GM23338 (cell line): ENCODE measurements at places on chromosomes 1 and 21.

DNA sequence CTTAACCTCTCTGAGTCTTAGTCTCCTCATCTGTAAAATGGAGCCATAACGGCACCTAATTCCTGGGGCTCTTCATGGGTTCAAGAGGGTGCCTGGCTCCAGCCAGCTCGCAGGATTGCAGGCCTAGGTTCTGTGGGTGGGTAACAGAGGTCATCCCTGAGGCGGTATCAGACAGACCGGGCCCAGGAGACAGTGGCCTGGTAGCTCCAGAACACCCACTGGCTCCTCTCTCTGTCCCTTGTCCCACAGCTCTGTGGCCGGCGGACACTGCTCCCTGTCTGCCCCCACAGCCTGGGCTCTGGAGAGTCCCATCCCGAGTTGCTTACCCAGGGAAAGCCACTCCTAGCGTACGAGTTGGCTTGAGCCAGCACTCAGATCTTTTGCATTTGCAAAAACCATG lies 150.3 kb downstream of the PEX14 start:
- DNase-seq = no peak

GRCh38 chr1:197137322-197137721 lies 9.1 kb downstream of the ASPM start:
- DNase-seq = no peak

GRCh38 chr1:211145944-211146343 lies 12.0 kb upstream of the KCNH1 start:
- DNase-seq = no peak

- no peak for DNase-seq
Measured at GRCh38 chr1:100456880-100457279, 81.1 kb upstream of the GPR88 start.

DNA sequence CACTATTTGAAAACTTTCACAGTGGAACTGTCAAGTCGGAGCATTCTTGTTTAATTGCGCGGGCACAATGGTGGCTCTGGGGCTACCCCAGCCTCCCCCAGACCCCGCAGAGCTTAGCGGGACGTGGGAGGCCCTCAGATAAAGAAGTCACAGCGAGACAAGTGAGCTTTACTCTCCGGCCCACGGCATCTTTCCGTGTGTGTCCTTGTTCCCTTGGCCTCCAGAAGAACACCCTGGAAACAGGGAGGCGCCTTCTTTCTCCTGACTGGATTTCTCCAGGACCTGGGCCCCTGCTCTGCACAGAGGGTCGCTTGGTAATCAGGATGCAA lies 382.8 kb downstream of the RRAGC start:
- DNase-seq = no peak

DNA sequence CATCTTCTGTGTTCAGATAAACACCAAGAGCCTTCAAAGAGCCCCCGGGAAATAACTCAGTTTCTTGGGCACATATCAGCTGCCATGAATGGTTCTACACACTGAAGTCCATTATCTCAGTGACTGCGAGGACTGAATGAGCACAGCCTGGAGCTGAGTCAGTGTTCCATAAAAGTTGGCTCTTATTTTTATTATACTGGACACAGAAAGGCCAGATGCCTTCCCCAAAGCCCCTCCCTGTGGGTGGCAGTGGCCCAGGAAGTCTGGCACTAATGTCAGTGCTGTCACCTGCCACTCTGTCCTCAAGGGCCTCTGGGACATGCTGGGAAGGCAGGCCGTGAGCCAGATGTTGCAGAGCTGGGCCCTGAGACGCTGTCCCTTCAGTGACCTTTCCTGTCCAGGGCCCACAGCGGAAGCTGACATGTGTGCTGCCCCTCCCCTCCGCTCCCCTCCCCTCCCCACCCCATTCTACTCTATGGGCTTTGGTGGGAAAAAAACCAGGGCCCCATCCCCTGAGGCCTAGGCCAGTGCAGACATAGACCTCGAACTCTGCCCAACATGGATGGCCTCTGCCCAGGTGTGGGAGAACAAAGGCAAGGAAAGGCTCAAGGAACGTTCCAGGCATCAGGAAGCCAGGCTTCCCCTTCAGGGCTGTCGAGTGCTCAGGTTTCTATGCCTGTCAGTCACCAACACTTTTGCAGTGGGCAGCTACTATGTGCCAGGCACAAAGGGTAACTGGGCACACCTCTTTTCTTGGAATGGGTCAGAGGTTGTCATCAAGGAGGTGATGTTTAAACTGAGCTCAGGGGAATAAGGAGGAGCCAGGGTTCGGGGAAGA lies 22.4 kb upstream of the NPPB start:
- no peak for DNase-seq

DNA sequence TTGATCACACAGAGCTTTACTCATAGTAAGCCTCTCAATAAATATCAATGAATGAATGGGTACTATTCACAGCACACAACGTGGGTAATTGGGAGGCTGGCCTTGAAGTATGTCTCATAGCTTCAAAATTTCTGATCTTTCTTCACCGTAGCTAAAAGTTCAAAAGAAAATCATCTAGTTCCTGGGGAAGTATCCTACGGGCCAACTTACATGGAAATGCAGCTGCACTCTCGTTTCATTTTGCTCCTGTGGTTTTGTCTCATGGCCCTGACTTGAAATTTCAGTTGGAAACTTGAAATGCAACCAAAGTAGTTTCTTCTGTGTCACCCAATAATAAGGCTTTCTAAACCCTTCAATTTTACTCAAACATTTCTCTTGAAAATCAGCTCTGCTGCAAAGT lies 76.1 kb upstream of the CNIH3 start:
- DNase-seq = no peak

GRCh38 chr1:214895011-214895600 lies 187.4 kb upstream of the KCNK2 start:
- DNase-seq = no peak

DNA sequence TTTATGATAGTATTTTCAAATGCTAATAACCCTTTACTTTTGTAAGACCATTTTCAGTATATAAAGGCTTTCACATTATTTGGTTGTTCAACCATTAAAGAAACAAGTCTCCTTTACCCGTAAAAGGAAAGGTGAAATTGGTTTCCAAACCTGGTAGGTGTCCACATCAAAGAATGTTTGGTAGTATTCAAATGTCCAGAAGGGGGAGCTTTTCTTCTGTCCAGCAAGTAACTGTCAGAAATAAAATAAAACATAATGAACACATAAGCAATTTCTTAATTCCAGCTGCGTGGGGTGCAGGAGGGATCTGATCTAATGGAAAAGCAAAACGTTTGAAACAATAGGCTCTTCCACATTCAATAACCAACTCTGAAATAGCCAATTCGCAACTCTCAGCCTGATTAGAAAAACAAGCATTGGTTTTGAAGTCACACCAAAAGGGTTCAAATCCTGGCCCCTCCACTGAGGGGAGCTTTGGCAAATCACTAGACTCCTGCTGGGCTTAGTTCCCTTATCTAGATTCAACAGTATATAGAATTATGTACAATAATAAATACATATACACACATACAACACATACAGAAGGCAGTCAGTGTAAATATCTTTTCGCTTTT lies 11.0 kb downstream of the YIPF1 start:
- peak; percentile 68 for DNase-seq

DNA sequence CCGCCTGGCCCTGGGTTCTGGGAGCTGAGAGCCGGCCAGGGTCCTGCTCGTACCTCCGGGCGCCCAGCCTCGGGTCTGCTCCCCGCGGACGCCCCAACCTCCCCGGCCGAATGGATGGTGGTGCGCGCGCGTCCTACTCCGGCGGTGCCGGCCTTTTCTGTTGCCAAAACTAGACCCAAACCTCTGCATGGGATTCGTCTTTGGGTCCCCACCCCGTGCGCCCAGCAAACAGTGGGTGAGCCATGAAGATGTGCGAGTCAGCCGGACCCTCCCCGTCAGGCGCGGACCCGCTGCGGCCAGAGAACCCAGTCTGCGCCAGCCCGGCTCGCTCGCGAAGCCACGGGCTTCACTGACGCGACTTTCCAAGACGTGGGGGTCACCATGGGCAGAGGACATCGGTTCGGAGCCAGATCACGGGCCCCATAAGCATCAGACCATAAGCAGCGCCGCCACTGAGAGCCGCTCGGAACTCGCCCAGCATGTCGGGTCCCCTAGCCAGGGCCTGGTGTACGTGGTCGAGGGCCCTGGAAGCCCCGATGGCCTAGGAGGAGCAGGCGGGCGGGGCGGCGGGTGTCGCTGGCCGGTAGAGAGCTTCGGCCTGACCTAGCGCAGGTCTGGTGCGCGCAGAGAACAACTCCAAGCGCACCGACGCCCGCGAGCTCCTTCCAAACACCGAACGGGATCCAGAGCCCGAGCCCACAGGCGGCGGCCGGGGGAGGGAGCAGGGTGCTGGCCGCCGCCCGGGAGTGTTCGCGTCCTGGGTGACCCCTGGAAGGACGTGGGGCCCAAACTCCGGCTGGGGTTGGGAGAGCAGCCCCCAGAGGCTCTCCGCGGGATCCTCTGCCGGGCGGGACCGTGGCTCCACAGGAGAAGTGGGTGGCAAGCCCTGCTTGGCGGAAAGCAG lies 1.0 kb upstream of the TP73 start:
- peak; percentile 82 for DNase-seq

GRCh38 chr1:33908324-33908956 lies 44.6 kb downstream of the HMGB4 start:
- no peak for DNase-seq

DNA sequence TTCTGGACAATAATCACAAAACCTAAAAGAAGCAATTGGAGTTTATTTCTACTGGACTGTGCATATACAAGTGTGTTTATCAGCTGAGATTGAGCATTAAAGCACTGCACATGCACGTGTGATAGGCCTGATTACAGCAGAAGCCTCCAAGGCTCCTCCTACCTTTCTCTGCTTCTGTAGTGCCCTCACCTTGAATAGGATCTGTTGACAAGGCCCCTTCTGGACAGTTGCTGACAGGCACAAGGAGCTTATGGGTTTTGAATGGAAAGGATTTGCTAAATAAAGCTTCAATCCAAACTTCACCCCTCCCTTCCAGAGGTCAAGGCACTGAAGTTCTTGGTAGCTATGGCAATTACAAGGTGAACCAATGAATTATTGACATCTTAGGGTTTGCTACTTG lies 7.9 kb upstream of the SGIP1 start:
- no peak for DNase-seq

DNA sequence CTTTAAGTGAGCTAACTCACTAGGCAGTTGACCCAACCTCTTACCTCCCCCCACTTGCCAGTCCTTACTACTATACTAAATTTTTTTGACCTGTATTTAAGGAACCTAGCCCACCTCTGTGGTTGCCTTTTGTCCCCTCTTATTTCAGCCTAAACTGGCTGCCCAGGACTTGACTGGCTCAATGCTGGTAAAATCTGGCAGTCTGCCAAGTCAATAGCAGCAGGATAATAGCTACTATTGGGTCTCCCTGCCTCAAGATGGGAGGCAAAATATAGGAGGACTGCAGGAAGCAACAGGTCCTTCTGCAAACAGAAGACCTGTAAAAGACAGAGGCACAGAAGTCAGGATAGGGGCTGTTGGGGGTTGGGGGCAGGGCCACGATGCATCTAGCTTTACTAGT lies 144.2 kb upstream of the POGK start:
- DNase-seq = no peak

- no peak for DNase-seq
Measured at GRCh38 chr21:27681841-27682240, 715.0 kb upstream of the ADAMTS5 start.

DNA sequence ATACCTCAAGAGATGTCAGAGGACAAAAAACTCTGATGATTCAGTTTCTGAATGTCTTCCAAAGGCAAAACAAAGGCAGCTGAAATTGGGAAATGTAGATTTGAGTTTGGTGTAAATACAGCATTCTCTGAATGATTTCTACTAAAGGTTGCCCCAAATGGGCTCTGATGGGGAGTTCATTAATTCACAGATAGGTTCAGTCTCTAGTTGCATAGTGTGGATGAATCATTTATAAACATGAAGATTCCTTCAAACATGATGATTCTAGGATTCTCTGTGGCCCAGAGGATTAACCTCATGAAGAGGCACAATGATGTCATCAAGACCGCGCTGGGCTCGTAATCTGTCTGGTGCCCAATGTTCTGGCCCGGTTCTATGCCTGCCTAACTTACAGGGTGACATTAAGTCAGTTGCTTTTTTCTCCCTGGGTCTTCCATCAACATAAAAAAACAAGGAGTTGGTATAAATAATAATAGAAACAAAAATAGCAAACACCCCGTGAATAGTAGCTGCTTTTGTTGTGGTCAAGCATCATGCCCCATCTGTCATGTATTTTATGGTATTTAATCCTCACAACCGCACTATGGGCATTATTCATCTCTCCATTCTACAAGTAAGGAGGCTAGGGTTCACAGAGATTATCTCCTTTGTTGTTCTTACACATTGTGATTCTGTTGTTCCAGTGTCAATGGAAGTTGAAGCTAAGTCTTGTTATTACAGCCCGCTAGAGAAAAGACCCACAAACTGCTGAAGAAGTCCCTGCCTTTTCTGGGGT lies 509.6 kb upstream of the USP24 start:
- no peak for DNase-seq

DNA sequence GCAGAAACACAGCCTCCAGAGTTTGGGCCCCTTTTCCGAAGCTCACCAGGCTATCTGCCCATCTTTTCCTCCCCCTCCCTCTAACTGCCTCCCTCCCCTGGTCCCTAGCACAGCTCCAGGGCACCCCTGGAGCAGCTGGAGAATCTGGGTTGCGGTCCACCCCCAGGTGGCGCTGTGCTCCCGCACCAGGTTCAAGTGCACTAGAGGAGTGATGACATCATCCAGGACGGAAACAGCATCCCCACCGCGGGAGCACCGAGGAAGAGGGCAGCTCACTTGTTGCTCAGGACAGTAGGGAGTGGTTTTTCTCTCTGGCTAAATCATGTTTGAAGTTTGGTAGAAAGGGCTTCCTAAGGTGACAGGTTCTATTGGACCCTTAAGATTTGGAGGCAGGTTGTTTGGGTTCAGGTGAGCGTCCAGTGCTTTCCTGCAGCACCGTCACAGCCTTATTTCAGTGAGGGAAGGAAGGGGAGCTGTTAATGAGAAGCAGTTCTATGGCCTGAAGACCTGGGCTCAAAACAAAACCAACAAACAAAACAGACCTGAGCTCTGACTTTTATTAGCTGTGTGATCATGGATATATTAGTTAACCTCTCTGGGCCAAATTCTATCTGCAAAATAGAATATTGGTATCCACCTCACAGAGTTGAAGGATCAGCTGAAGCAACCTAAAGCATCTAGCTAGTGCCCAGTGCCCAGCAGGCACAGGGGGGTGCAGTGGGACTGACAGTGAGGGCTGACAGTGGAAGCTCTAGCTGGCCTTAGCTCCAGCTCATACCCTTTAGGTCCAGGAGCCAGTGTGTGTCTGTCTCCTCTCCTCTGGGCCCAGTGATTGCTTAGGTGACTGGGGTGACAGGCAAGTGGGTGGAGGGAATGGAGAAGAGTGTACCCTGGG lies 7.5 kb downstream of the SHISA4 start:
- peak; percentile 96 for DNase-seq

DNA sequence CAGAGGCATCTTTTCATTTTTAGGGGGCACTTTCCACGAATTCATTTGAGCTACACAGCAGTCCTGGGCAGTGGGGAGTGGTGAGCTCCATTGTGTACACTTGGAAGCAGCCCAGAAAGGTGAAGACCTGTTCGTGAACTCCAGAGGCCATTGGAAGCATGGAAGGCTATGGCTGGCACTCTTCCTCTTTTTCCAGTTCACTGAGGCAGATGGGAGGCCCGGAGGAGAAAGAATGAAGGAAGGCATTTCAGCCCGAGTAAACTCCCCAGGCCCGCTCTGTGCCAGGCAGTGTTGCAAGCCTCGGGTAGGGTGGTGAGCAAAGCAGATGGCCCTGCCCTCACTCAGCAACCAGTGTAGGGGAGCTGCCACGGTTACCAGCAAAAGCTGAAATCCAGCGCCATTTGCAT lies 673 bp upstream of the DHCR24 start:
- no peak for DNase-seq
